M059J (cell line): ENCODE measurements at places on chromosomes 16 and 17. TPM values are rescaled to one million over a fixed set of nuclear protein-coding genes. Genes with fewer than 3 reads are reported as not detected.

The TNFRSF17 gene
- 0.52 TPM in 1 of 2 replicates, not detected in the other for total RNA-seq

The GLOD4 gene
- 84.3 and 116 TPM in 2 replicates for total RNA-seq

The ITGAX gene
- total RNA-seq, result 1.1 and 2.8 TPM in 2 replicates

The MYO15A gene
- not detected in 2 replicates for total RNA-seq

The FNDC8 gene
- total RNA-seq, result not detected in 2 replicates

The LRRC37A3 gene
- 7.1 and 12.7 TPM in 2 replicates for total RNA-seq

The SOST gene
- total RNA-seq, result not detected in 2 replicates

The LMF1 gene
- 2.4 and 2.8 TPM in 2 replicates for total RNA-seq

GRCh38 chr16:9176547-9177418, 85.3 kb downstream of the HAPSTR1 start:
- DNase-seq, result no peak

DNA sequence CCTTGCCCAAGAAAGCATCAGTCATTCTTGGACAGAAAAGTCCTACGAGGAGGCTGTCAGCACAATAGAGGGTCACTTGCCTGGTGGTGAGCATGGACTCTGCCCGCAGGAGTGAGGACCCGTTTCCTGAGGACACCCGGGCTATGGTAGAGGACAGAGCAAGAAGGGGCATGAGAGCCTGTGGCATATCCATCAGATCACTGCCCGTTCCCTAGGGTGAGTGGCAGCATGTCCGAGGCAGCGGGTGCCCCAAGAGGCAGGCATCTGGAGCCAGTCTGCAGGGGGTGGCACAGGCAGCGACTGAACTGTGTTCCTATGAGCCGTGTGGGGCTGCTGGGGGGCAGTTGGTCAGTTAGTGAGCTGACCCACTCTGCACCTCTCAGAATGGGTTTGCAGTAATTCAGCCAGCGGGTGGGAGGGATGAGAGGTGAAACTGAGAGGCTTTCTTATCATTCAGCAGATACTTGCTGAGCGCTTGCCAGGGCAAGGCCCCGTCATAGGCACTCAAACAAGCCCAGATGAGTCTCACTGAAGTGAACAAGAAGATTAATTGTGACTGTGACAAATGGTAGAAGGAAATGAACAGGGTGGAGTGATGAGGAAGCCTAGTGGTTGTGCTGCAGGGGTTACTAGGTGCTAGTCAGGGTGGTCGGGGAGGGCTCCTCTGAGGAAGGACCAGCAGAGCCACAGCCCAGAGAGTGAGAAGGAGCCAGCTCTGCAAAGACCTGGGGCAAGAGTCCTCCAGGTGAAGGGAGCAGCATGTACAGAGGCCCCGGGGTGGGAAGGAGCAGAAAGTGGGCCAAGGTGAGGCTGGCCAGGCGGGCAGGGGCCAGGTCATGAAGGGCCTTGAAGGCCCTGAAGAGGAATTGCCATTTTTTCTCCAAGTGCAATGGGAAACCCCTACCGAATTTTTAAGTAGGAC, 87.9 kb downstream of the CLEC16A start:
- DNase-seq, result no peak

DNA sequence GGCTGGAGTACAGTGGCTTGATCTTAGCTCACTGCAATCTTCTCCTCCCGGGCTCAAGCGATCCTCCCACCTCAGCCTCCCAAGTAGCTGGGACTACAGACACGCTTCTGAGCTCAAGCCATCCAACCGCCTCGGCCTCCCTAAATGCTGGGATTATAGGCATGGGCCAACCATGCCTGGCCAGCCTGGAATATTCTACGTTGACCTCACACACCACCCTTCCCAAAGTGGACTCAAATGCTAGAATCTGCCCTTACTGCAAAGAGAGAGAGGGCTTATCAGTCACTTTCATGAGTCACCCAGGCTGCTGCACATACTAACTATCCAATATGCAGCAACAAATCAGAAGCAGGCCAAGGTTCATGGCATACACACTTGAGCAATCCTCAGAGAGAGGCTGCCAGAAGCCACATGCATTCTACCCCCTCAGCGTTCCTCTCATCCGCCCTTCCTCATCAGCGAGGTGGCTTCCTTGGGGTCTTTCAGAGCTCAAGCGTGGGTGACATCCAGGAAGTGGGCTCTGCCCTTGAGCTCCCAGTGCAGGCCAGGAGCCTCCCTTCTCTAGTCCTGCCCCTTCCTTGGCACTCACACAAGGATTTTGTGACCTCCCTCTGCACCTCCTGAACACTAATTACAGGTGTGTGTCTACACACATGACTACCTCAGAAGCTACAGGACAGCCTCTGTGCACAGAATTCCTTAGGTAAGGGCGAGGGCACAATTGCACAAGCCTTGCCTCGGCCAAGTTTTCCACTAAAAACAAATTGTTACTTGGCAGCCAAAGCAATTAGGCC, 24.8 kb upstream of the SIAH1 start:
- DNase-seq, result peak; percentile 83

- DNase-seq, result peak; percentile 52
Measured at GRCh38 chr17:9729034-9729650, 62.2 kb downstream of the DHRS7C start.

DNA sequence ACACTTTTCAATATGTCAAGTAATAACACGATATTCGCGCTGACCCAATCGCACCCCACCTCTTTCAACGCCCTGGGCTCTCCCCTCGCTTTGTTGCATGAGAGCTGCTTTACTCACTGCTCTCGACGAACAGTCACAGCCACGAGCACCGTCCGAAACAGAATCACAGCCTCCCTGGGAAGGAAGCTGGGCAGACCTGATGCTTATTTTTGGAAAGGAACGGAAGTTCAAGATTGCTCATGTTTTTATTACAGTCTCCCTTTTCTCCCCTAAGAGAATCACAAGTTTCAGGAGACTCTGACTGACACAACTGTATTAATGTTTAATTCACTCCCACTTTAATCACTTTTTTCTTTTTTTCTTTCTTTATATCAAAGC, 67.8 kb downstream of the ANKRD11 start:
- peak; percentile 40 for DNase-seq

- DNase-seq, result peak; percentile 22
Measured at GRCh38 chr17:69492410-69493071, 78.0 kb downstream of the MAP2K6 start.

DNA sequence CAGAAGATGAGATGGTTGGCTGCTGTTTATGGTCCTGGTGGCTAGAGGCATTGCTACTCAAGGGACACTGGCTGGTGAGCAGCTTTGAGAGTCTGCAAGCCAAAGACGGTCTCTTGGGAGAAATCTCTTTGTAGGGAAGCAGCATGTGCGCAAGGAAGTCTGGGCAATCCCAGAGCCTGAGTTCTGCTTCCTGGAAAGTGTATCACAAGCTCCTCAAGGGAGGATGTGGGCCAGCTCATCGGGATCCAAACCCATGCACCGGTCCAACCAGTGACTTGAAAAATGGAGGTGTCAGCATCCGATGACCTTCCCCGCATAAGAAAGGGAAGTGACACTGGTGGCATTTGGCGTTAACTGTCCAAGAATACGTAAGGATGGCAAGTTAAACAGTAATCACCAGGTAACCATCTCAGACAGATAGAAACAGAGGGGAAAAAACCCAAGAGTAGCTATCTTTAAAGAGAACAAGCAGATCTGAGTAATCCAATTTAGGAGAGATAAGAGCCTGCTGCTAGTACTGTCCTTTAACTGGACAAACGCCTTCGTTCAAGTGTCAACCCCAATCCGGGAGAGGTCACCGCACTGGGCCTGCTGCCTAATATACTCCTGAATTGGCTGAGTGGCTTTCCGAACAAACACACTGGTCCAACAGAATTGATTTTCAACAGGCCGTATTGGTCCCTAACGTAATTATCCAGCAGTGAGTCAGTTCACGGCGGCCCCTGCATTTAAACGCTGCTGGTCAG, 303.0 kb upstream of the ZFHX3 start:
- no peak for DNase-seq

GRCh38 chr16:27289669-27290068, 21.1 kb upstream of the NSMCE1 start:
- peak; percentile 39 for DNase-seq

DNA sequence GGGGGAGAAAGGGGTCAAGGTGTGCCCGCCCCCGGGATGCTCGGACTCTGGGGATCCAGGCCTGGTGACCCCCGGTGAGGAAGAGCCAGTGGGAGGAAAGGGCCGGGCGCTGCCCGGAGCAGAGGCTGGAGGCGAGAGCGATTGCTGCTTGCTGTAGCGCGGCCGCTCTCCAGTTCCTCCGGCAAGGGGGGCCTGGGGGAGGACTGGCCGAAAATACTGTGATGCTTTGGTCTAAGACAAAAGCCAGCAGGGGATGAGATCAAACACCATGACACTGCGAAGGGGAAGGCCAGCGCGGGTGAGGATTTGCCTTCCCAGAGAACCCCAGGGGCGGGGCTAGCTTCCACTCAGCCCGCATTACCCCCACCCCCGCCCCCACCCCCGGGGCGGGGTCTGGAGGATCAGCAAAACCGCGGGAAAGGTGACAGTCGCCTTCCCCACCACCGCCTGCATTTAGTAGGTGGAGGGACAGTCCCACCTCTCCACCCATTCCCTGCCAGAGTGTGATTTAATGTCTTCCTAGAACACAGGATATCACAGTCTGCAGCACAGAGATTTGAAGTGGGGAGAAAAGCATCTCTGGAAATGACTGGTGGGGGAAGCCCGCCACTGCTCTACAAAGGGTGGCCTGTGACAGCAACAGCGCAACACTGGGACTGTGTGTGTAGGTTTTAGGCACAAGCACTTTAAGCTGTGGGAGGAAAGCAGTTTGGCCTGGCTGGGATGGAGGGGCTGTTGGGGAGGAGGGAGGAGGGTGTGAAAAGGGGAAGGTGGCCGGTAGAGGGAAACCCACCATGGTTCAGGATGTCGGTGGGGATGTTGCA, 25.7 kb downstream of the MRC2 start:
- peak; percentile 83 for DNase-seq

GRCh38 chr16:84643180-84643583, 5.1 kb upstream of the KLHL36 start:
- peak; percentile 93 for DNase-seq

DNA sequence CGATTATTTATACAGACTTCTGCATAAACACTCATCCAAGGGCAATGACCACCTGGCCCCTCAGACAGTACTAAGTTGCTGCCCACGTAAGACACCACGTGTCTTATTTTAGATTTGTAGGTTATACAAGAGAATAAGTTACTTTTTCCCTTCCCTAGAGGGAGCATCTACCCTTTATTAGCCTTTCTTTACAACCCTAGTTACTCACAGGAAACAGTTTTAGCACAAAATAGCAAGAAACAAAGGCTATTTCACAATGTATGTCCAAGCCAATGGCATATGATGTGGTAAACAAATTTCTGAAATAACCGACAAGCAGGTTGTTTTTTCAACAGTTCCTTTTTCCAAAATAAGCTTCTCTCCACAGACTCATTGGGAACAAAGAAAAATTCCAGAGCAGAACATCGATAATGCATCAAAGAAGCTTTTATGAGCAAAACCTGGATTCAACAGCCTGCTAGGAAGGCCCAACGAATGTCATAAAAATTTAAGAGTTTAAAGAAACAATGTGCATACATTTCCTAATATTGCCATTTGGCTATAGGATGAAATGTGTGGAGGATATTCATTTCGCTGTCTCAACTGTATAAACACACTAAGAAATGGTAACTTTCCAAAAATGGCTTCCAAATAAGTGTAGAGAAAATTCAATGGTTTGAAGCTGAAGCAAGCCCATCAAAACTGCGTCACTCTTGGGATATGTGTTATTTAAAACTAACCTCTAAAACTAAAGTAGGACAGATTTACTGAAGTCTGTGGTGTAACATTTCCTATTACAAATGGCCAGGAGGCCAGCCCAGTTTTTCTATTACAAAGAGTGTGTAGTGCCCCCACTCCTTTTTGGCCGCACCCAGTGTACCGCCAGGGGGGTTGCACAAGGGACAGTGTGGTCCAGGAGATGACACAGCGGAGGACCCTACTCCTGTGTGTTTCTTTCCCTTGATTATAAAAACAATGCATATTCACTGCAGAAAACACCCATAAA, 50.4 kb upstream of the ERN1 start:
- no peak for DNase-seq

DNA sequence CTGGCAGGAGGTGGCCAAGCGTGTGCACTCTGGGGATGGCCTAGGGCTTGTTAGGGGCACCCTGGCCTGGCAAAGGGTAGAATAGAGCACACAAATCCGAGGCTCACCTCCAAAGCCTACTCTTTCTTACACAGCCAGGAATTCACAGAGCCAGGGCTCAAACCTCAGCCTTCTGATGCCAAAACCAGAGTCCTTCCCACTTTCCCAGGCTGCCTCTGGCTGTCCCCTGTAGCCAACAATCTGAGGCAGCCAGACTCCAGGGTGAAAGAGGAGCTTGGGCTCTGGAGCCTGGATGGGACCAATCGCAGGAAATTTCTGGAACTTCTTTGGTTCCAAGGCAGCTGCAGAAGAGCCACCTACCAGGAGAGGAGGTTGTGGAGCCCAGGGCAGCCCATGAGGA, 127.9 kb downstream of the COPRS start:
- DNase-seq, result no peak

- no peak for DNase-seq
Measured at GRCh38 chr17:2183346-2183745, 120.2 kb downstream of the SMG6 start.

DNA sequence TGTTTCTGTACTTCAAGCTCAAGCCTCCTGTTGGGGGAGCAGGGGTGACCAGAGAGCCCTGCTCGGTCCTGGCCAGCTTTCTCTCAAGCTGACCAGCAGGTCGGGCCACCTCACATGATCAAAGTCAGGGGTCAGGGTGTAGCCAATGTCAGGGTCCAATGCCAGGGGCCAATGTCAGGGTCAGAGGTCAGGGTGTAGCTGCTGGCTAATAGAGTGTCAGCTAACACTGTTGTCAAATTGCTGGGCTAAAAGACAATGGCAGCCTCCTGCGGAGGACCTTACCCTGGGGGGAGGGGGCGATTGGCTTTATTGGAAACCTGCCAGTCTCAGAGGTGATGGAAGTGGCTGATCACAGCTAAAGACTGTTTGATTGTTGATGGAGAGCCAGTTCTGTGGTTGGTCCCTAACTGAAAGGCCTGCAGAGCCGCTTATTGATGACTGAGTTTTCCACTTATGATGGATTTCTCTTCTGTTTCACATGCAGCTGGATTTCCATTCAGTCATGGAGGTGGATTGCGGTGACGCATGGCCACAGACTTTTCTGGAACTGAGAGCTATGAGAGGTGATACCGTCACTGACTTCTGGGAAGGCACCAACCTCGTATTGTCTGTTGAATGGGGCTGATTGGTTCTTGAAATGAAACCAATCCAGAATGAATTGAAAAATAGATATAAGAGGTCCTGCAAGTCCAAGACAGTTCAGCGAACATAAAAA, 97.4 kb upstream of the ZFHX3 start:
- no peak for DNase-seq
